Activated T-cell treated with anti-CD3 and anti-CD28 coated beads for 48 hours (primary cell): ENCODE measurements at places on chromosomes 16 and 17.

- DNase-seq: no peak
Measured at GRCh38 chr17:15441315-15441714, 26.1 kb downstream of the CDRT4 start.

DNA sequence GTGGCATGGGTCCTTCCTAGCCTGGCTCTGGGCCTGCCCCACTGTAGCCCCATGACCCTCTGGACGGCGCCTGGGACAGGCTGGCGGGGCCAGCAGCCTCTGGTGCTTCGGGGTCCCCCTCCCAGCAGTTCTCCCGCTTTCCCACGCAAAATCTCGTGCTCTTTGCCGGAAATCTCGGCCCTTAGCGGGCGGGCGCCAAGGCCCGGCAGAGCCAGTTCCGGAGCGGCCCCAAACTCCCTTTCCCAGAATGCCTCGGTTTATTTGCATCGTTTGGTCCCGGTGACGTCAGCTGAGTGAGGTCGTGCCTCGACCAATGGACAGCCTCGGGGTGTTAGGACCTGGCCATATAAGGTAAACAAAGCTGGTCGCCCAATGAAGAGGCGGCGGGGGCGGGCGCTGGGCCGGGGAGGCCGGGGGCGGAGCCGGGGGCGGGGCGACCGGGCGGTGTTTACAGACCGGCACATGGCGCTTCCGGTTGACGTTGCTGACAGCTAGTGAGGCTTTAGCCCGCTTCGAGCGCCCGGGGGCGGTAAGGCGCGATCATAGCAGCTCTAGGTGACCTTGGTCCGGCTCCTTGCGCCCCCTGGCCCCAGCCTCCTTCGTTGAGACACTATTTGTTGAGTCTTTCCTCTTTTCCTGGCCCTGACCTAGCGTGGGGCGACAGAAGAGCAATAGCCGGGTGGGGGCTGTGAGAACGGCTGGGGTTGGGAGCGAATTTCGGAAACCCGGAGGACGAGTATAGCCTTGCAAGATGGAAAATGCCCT is 1.5 kb upstream of the UBALD1 start:
- DNase-seq: peak; percentile 98

- DNase-seq: no peak
Measured at GRCh38 chr17:59520251-59520650, 45.2 kb upstream of the DHX40 start.

DNA sequence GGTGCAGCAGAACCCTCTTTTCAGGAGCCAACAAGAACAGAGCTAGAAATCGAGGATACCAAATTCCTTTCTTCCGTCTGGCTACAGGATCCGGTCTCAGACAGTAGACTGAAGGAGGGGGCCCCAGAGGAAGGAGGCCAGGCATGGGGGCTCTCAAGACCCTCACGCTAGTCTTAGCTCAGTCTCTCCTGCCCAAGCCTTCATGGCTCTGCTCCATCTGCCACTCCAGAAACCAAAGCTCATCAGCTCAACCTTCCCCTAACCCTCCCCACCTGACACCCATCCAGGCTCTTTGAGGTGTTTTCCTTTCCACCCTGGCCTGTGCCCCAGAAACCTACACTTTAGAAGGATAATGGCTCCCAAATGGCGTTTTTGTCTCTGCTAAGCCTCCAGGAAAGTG is 6.2 kb upstream of the TMEM92 start:
- DNase-seq: no peak

DNA sequence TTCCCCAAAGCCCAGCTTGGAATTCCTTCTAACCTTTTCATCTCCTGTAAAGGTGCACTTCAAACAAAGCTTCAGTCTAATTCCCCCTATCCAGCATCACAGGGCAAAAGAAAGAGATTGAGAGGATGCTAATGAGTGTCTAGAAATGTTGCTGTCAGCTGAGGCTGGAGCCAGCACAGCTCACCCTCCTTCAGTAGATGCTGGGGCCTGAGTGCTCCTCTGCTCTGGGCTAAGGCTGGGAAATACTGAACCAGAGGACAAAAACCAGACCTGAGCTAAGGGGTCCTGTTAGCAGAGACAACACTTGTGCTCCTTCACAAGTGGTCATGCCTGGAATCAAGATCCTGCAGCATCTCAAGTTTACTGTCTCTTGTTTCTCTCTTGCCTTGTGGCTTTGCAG is 85.0 kb downstream of the CHD9NB start:
- no peak for DNase-seq

- no peak for DNase-seq
Measured at GRCh38 chr17:82113941-82114340, 15.9 kb upstream of the FASN start.

DNA sequence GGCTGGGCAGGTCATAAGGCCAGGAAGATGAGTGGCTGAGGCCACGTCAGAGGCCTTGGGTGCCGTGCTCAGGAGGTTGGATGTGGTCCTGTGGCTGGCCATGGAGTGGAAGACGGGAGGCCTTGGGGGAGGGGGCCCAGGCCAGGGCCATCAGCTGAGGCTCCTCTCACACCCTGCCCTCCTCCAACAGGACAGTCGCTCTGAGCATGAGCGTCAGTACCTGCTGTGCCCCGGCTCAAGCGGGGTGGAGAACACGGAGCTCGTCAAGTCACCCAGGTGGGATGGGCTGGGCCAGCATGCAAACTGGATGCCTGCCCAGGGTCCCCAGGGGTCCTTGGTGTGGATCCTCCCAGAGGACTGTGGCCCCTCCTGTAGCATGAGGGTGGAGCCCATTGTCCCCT is 19.2 kb downstream of the POLR3E start:
- DNase-seq: no peak
